ENCODE measurements at places on chromosomes 5 and 9.

- DNase-seq: no peak
Measured at GRCh38 chr5:167571824-167572223, 719.6 kb upstream of the WWC1 start.

GRCh38 chr5:115702025-115702424 is 76.2 kb upstream of the TMED7 start:
- no peak for DNase-seq

GRCh38 chr5:65861830-65862241 is 64.5 kb upstream of the ERBIN start:
- DNase-seq: peak; percentile 35

DNA sequence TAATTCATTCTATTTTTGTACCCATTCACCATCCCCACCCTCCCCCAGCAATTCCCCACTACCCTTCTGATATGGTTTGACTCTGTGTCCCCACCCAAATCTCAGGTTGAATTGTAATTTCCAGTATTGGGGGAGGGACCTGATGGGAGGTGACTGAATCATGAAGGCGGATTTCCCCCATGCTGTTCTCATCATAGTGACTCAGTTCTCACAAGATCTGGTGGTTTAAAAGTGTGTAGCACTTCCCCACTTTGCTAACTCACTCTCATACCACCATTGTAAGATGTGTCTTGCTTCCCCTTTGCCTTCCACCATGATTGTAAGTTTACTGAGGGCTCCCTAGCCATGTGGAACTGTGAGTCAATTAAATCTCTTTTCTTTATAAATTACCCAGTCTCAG is 25.9 kb upstream of the TESK1 start:
- DNase-seq: no peak

DNA sequence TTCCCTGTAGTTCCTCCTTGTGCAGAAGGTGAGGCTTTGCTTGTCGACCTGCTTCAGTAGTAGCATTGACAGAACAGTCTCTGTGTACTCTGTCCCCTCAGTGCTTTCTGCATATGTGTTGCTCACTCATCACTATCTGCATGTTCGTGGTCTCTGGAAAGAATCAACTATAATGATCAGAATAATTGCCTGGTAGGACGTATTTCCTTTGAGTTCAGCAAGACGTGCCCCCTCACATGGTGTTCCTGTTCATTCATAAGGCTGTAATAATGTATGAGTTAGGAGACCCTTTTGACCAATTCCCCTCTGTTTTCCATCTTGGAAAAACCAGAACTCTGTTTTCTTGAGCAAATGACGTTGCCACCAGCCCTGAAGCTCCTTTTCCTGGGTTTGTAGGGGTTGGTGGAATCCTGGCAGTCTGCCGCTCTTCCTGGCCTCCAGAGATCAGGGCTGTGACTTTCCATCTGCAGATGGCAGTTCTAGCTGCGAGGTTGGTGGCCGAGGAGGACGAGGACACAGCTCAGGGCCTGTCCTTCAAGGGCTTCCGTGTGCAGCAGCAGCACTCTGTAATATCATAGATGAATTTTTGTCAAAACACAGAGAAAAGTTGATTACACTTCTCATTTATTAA is 61.9 kb downstream of the EXOSC2 start:
- no peak for DNase-seq

Data from H54 (cell line).